CD14-positive monocyte (primary cell): ENCODE measurements at places on chromosomes 2 and 18. TPM values are rescaled to one million over a fixed set of nuclear protein-coding genes. Genes with fewer than 3 reads are reported as not detected.
A peak's percentile ranks its signal among the peaks of the same experiment; 100 is the strongest.

- H3K27me3 ChIP-seq, result no peaks in the 10 kb centered on the region
- no peak overlapping the region for H3K27ac ChIP-seq
- H3K36me3 ChIP-seq, result no peaks in the 10 kb centered on the region
- no peaks in the 10 kb centered on the region for H3K4me1 ChIP-seq
These were observed 67.3 kb upstream of the UPP2 start for GRCh38 chr2:158034198-158034866.

DNA sequence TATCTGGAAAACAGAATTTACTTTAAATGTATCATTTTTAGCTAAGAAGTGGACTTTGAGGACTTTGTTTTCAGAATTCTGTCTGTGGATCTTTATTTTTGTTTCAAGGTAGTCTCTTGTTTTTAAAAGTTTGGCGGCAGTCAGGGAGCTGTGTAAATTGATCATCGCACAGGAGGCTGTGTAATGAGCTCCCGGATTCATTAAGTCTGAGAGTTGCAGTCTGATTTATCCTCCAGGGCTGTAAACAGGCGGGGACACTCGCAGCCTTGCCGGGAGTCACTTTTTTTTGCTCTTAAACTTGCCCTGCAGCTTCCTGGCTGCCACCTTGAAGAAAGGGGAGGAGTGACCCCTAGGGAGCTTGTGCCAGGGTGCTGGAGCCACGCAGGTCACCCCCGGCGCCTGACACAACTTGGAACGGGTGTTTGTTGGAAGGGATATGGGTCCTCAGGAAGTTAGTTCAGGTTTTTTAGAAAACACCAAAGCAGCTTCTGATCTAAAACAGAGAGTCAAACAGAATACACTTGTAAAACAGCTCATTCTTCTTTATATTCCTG, 76.2 kb downstream of the DCDC2C start:
- H3K4me3 ChIP-seq, result no peak overlapping the region
- peaks cover 4% of the 10 kb centered on the region for H3K27me3 ChIP-seq
- no peak for DNase-seq
- H3K36me3 ChIP-seq, result no peaks in the 10 kb centered on the region
- H3K4me1 ChIP-seq, result peaks cover 5% of the 10 kb centered on the region

DNA sequence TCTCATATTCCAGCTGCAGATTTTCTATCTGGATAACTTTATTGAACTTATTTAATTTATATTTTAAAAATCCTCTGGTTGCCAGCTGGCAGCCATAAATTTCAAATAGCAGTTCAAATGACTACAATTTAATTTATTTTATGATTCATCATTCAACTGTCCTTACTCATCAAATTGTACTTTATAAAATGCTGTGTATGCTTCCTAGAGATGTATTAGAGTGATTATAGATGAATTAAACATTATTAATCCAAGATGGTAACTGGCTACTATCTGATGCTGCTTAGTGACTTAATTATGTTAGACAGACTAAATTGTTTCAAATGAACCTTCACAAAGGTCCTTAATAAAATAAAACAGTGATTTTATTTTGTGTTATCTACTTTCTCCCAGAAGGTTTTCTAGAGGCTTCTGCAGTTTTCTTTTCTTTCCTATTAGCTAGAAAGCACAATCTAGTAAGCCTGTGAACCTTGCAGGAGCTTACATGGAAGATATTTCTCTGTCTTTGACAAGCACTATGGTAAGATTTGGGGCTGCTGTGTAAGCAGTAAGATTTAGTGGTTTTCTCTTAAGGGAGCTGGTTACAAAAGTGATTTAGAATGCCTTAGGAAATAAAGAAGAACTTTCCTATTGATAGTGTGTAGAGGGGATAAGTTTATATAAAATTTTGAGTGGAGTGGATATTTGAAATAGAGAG, 322.3 kb downstream of the FSIP2 start:
- no peak overlapping the region for H3K27ac ChIP-seq
- no peak for DNase-seq
- no peaks in the 10 kb centered on the region for H3K4me1 ChIP-seq
- H3K36me3 ChIP-seq, result no peaks in the 10 kb centered on the region
- H3K27me3 ChIP-seq, result no peaks in the 10 kb centered on the region

DNA sequence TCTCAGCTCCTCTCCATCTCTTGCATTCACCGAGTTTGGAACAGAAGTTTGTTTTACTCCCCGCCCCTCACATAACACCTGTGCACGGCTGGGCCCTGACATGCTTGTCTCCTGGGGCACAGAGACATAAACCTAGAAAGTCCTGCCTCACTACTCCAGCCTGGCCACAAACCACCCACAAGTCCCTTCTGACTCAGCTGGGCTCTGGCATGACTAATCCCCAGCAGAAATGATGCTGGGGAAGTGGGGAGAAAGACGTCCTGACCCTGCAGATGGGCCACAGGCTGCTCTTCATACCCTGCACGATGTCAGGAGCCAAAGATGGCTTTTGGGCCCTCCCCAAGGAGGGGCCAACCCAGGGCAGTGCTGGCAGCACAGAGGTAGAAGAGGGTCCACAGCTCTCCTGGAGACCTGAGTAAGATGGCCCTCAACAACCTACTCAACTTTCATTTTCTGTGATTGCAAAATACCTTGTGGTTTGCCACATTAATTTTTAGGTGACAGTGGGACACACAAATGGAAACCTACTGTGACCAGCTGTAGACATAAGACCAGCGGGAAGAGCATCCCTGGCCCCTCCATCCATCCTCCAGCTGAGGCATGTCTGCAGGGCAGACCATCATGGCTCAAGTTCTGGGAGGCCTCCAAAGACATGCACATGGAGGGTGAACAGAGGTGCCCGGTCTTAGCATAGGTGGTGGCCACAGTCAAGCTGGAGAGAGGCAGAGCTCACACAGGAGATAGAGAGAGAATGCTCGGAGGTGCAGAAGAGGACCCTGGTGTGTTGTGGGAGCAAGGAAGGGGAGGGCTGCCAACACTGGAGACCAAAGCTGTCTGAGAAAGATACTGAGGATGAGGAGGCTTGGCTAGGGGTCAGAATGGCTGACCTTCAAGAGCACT, 40.0 kb downstream of the DNMT3A start:
- H3K4me3 ChIP-seq, result no peak overlapping the region
- peaks cover 4% of the 10 kb centered on the region for H3K36me3 ChIP-seq
- H3K4me1 ChIP-seq, result peaks cover 51% of the 10 kb centered on the region
- H3K27ac ChIP-seq, result peak overlapping the region; percentile 3
- peak; percentile 90 for DNase-seq
- H3K27me3 ChIP-seq, result no peaks in the 10 kb centered on the region

DNA sequence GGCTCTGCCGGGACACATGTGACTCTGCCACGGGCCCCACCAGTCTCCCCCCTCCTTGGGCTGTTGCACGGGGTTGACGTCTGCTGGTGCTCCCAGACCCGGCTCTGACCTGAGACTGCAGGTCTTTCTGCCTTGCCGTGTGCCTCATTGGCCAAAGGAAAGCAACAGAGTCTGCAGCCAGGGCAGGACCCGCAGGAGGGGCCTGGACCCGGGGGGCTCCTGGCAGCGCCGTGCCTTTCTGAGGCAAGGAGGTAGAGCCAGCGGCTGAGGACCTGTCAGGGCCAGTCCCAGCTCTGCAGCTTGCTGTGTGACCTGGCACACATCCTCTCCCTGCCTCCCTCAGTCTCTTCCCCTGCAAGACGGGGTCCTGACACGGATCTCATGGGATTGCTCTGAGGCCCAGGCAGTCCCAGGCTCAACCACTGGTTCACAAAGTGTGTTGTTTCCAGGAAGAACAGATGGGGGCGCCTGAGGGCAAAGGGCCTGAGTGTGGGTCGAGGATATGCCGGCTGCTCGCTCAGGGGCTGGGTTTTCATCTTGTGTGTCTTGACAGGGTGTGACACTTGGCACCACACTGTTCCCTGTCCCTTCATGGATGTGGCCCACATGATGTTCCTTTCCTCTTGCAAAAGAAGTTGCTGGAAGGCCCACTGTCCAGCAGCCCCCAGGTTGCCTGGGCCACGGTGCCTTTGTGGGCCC, 9.0 kb downstream of the CAPN10 start:
- DNase-seq, result peak; percentile 27
- no peak overlapping the region for H3K27ac ChIP-seq
- peaks cover 100% of the 10 kb centered on the region for H3K36me3 ChIP-seq
- H3K4me3 ChIP-seq, result no peak overlapping the region
- H3K27me3 ChIP-seq, result no peaks in the 10 kb centered on the region

GRCh38 chr2:23388756-23389514, 4.0 kb downstream of the KLHL29 start:
- H3K36me3 ChIP-seq, result no peaks in the 10 kb centered on the region
- H3K27ac ChIP-seq, result no peak overlapping the region
- peaks cover 77% of the 10 kb centered on the region for H3K27me3 ChIP-seq
- H3K4me1 ChIP-seq, result peaks cover 10% of the 10 kb centered on the region
- DNase-seq, result no peak

Gene SKOR2
- not detected for polyA plus RNA-seq

Gene COL6A3
- polyA plus RNA-seq, result not detected in 2 replicates
